ENCODE measurements at places on chromosomes 7 and 10. TPM values are rescaled to one million over a fixed set of nuclear protein-coding genes. Genes with fewer than 3 reads are reported as not detected.

The ERVW-1 gene
- total RNA-seq = not detected

The C10orf67 gene
- total RNA-seq = 0.11 TPM

The NCOA4 gene
- 157 TPM for total RNA-seq

The ZNF727 gene
- 0.75 TPM for total RNA-seq

The ADAM22 gene
- 0.75 TPM for total RNA-seq

The MUC12 gene
- total RNA-seq = 0.44 TPM

The OR2A5 gene
- not detected for total RNA-seq

The NYAP1 gene
- total RNA-seq = 1.2 TPM

The PRKG1 gene
- 26.3 TPM for total RNA-seq

The TMEM229A gene
- not detected for total RNA-seq

The DNAJC9 gene
- 30.6 TPM for total RNA-seq

The TACR2 gene
- total RNA-seq = 0.12 TPM

The OPN4 gene
- not detected for total RNA-seq

The SLC13A4 gene
- under 0.01 TPM for total RNA-seq

The ANXA8L1 gene
- total RNA-seq = not detected

The MMS19 gene
- 89.5 TPM for total RNA-seq

The ANKMY2 gene
- 39.0 TPM for total RNA-seq

The WDR86 gene
- not detected for total RNA-seq

The CLDN3 gene
- 0.12 TPM for total RNA-seq

The PYROXD2 gene
- total RNA-seq = 26.7 TPM

The PVRIG gene
- total RNA-seq = not detected

The ARHGAP19 gene
- total RNA-seq = 20.8 TPM

The INSYN2A gene
- 0.11 TPM for total RNA-seq

The SRI gene
- total RNA-seq = 168 TPM

The NRG3 gene
- not detected for total RNA-seq

The GNAT3 gene
- not detected for total RNA-seq
